ENCODE measurements at places on chromosomes 12 and 14.
A peak's percentile ranks its signal among the peaks of the same experiment; 100 is the strongest.

GRCh38 chr14:104657563-104658324 lies 31.7 kb upstream of the INF2 start:
- no peak for DNase-seq
- H3K36me3 ChIP-seq, result peaks cover 3% of the 10 kb centered on the region
- peaks cover 2% of the 10 kb centered on the region for H3K4me1 ChIP-seq
- no peak overlapping the region for H3K27ac ChIP-seq
- H3K4me3 ChIP-seq, result no peak overlapping the region
- H3K27me3 ChIP-seq, result peaks cover 12% of the 10 kb centered on the region

GRCh38 chr14:67510836-67511235 lies 22.3 kb upstream of the PLEKHH1 start:
- H3K4me1 ChIP-seq, result peaks cover 2% of the 10 kb centered on the region
- no peaks in the 10 kb centered on the region for H3K36me3 ChIP-seq
- no peak overlapping the region for H3K27ac ChIP-seq
- no peak overlapping the region for H3K4me3 ChIP-seq
- H3K27me3 ChIP-seq, result peaks cover 63% of the 10 kb centered on the region

GRCh38 chr12:12606781-12607589 lies 4.7 kb upstream of the CREBL2 start:
- H3K36me3 ChIP-seq, result no peaks in the 10 kb centered on the region
- H3K27me3 ChIP-seq, result no peaks in the 10 kb centered on the region
- H3K4me1 ChIP-seq, result peaks cover 32% of the 10 kb centered on the region
- DNase-seq, result no peak

- peaks cover 11% of the 10 kb centered on the region for H3K4me1 ChIP-seq
- no peak within 1 kb of the TSS for H3K27ac ChIP-seq
- H3K27me3 ChIP-seq, result peaks cover 28% of the 10 kb centered on the region
- H3K36me3 ChIP-seq, result no peaks in the 10 kb centered on the region
Measured at GRCh38 chr12:113149361-113150150, at the start of gene CFAP73. CFAP73 (plus strand) TSS chr12:113149724; CDS start chr12:113149858, 134 bp downstream.

DNA sequence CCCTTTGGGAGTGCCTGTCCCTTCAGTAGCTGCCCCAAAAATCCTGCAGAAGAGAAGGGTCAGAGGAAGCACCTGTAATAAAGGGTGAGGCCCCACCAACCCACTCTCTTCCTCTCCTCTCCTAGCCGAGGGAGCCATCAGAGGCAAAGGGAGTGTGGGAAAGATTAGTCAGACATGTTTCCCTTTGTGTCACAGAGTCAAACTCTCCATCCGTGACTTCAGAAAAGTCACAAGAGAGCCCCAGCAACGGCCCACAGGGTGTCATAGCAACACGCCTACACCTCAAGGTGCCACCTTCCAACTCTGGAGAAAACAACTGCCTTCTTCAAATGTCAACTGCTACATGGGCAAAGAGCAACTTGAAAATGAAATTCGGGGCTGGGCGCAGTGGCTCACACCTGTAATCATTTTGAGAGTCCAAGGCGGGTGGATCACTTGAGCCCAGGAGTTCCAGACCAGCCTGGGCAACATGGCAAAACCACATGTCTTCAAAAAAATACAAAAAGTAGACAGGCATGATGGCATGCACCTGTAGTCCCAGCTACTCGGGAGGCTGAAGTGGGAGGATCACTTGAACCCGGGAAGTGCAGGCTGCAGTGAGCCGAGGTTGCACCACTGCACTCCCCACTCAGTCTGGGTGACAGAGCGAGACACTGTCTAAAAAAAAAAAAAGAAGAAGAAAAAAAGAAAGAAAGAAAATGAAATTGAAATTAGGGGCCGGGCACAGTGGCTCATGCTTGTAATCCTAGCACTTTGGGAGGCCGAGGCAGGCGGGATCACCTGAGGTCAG lies 17.7 kb upstream of the CD27 start:
- DNase-seq, result peak; percentile 79
- peak overlapping the region; percentile 97 for H3K27ac ChIP-seq

GRCh38 chr12:56146492-56147460 lies 5.6 kb upstream of the MYL6B start:
- H3K36me3 ChIP-seq, result peaks cover 36% of the 10 kb centered on the region
- H3K4me3 ChIP-seq, result no peak overlapping the region
- no peak for DNase-seq
- no peak overlapping the region for H3K27ac ChIP-seq
- H3K4me1 ChIP-seq, result peaks cover 29% of the 10 kb centered on the region

GRCh38 chr14:89205137-89205740 lies 211.8 kb downstream of the FOXN3 start:
- no peak for DNase-seq
- peaks cover 13% of the 10 kb centered on the region for H3K4me1 ChIP-seq
- no peak overlapping the region for H3K27ac ChIP-seq
- H3K4me3 ChIP-seq, result no peak overlapping the region
- no peaks in the 10 kb centered on the region for H3K27me3 ChIP-seq

GRCh38 chr14:74705613-74706500 lies 7.0 kb downstream of the AREL1 start:
- no peak overlapping the region for H3K4me3 ChIP-seq
- H3K4me1 ChIP-seq, result peaks cover 10% of the 10 kb centered on the region
- H3K36me3 ChIP-seq, result peaks cover 33% of the 10 kb centered on the region
- no peak for DNase-seq
- H3K27ac ChIP-seq, result no peak overlapping the region

DNA sequence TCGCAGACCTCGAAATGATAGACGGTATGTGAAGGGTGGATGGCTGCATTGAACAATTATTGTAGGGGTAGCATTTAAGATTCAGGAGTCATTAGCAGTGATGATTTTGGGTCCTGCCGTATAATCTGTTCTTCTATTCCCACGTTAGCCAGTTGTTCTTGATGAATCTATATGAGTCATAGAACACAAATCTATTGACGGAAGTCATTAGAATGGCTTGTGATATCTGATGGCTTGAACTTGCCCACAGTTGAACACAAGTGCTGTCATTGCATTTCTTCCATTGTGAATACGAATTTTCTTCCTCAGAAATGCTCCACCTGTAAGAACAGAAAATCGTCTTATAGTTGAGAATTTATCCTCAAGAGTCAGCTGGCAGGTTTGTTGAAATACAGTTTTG lies 1.9 kb downstream of the SRSF5 start:
- DNase-seq, result no peak
- H3K4me1 ChIP-seq, result peaks cover 46% of the 10 kb centered on the region
- no peaks in the 10 kb centered on the region for H3K27me3 ChIP-seq
- H3K27ac ChIP-seq, result peak overlapping the region; percentile 100
- peaks cover 77% of the 10 kb centered on the region for H3K36me3 ChIP-seq

DNA sequence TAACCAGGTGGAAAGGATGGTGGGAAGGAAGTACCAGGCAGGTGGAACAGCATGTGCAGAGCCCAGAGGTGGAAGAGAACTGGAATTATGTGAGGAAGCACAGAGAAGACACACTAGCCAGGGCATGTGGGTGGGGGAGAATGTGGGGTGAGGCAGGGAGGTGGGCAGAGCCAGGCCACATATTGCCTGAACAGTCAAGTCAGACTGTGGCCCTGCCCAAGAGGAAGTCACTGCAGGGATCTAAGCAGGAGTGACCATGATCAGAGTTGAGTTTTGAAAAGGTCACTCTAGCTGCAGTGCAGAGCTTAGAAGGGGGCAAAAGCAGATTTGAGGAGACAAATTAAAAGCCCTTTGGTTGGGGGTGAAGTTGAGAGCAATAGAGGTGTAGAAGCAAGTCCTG lies 114.0 kb upstream of the SLC38A2 start:
- no peaks in the 10 kb centered on the region for H3K27me3 ChIP-seq
- no peaks in the 10 kb centered on the region for H3K4me1 ChIP-seq
- no peak overlapping the region for H3K27ac ChIP-seq
- no peak for DNase-seq
- H3K4me3 ChIP-seq, result no peak overlapping the region
- H3K36me3 ChIP-seq, result peaks cover 25% of the 10 kb centered on the region

DNA sequence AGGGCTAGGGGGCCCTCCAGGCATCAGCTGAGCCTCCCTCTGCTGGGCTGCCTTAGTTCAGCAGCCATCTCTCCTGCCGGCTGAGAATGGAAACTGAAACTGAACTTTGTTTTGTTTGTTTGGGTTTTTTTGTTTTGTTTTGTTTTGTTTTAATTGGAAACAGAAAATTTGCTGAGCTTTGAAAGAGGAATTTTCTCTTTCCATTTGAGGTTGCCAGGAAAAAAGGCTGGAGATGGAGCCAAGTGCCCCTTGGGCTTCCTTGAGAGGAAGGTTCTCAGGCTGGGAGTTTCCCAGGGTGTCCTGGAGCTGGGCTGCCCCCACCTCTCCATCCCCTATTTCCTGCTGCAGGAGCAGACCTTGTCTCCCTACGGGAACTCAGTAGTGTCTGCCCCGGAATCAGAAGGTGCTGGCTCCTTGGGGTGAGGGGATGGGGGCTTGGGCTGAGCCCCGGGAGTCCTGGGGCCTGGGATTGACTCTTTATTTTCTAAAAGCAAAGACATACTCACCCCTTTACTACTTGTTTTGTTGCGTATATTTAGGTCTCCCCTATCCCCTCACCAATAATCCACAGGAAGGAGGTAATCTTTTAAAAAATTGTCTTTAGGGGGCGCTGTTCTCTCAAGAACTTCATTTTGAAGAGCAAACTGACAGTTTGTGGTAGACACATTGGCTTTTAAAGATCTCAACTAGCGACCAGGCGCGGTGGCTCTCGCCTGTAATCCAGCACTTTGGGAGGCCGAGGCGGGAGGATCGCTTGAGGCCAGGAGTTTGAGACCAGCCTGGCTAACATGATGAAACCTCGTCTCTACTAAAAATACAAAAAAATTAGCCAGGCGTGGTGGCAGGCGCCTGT lies 21.3 kb upstream of the OASL start:
- peak overlapping the region; percentile 96 for H3K27ac ChIP-seq
- H3K27me3 ChIP-seq, result no peaks in the 10 kb centered on the region
- DNase-seq, result peak; percentile 62
- peak overlapping the region; percentile 77 for H3K4me3 ChIP-seq

Measured in activated T-helper 2 cell treated with anti-CD3 and anti-CD28 coated beads, Interferon-gamma antibody, Interleukin-2, Interleukin-4, amounts not matched to agents 10 μg/mL and 5 μg/mL and 100 μg/mL, durations not matched to agents 14 hours and 24 hours and 36 hours (primary cell).